ENCODE measurements at places on chromosomes 1 and 21.

DNA sequence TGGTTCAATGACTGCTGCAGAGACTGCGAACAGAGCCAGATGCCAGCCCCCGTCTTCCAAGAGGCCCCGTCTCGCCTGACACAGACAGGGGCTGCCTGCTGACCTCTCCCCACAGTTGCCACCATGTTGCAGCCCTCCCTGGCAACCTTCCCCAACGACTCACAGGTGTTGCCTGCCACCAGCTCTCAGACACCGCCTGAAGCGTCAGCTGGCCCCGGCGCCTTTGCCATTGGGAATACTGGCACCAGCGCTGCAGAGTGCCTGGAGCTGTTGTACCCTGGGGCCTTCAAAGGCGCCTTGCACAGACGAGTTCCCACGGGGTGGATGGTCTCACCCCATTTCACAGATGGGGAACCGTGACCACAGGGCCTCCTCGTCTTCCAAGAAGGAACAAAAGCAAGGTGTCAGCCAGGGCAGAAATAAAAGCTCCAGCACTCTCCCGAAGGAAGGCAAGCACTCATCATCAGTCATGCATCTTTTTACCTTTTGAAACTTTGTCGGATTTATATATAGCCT, 167.0 kb downstream of the ADSS2 start:
- DNase-seq, result no peak

- no peak for DNase-seq
Observed at GRCh38 chr1:6508816-6509189, 17.3 kb upstream of the PLEKHG5 start.

GRCh38 chr1:235408503-235408960, 41.3 kb downstream of the TBCE start:
- no peak for DNase-seq

GRCh38 chr1:205371871-205372660, 15.3 kb upstream of the KLHDC8A start:
- no peak for DNase-seq

- no peak for DNase-seq
Observed at GRCh38 chr1:24903011-24903461, 27.0 kb downstream of the RUNX3 start.

DNA sequence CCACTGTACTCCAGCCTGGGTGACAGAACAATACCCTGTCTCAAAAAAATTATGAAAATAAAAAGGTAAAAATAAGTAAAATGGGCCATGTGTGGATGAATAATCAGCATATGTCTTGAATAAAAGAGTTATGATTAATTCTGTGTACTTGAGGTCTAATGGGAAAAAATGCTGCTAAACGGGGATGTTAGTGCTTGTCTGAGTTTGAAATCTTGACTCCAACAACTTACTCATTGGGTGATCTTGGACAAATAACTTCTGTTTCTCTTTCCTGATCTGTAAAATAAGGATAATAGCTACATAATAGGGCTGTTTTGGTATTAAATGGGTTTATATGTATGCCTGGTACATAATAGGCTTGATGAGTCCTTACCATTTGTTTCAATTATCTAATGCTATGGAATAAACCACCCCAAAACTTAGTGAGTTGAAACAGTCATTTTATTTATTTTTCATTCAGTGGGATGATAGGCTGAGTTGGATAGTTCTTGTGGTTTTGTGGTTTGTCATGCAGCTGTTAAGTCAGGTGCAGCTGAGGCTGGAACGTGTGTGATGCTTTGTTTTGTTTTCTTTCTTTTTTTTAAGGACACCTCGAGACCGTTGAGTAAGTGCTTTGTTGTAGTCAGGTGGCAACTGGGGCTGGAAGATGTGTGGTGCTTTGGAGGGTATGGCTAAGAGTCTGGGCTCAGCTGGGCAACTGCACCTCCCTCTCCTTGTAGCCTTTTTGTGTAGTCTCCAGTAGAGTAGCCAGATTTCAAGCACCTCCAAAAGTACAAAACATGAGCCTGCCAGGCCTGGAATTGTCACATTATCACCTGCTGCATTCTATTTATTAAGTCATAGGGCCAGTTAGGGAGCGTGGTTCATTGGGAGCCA, 4.9 kb downstream of the MDM4 start:
- peak; percentile 58 for DNase-seq

DNA sequence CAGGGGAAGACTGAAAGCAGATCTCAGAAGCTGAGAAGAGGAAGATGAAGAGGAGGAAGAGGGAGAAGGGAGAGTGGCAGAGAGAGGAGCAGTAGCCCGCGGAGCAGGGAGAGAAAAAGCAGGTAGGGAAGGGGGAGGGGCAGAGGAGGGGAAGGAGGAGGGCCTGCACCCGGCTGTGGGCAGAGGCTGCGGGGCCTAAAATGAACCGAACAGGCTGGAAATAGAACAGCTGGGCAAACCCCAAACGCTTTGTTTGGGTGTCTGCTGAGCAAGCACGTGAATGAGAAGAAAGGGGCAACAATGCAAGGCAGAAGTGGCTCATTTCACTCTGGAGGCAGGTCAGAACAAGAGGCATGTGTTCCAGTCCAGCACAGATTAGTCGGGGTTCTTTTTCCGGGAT, 33.5 kb downstream of the KCNC4 start:
- DNase-seq, result no peak

DNA sequence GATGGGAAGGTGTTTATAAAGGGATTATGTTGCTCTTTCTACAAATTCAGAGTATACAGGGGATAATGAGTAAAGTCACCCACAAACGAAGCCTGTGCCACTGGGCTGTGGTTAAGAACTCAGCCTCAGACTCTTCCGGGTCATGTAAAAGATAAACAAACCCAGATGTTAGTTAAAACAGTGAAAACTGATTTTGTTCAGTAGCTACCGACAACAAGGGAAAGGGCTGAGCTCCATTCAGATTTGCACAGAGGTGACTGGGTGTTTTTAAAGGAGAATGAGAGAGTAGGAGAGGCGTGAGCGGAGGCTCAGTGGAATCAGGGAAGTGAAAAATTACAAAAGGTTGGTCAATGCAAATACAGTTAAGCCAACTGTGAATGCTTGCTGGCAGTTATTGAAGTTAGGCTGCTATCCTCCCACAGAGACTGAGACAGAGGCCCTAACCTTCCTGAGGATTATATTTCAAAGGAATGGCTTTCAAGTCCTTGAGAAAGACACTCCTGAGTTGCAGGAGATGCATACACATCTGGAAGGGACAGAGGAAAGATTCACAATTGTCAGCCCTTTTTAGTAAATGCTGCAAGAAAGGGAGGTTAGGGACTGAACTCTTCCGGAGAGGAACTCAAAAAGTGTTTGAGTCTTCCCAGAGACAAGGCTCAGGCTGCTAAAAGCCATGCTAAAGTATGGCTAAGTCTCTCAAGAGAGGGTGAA, 29.9 kb upstream of the SAMD13 start:
- DNase-seq, result no peak

GRCh38 chr21:35559128-35559828, 501.0 kb downstream of the SETD4 start:
- DNase-seq, result no peak

DNA sequence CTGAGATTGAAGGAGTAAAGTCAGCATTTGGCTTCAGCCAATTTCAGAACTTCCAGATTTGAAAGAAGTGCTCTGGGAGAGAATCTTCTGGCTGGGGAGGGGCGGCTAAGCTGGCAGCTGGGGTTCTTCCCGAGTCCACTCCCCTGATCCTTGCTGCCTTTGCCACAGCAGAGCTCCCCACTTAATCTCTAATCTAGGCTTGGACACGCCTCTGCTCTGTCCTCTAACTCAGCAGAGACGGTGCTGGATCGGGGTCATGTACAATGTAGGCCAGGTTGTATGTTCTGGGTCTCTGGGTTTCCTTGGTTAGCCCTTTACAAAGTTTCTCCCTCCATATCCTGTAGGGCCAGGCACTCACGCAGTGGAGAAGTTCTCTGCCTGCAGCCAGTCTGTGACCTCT, 10.1 kb upstream of the GSTM3 start:
- DNase-seq, result no peak

DNA sequence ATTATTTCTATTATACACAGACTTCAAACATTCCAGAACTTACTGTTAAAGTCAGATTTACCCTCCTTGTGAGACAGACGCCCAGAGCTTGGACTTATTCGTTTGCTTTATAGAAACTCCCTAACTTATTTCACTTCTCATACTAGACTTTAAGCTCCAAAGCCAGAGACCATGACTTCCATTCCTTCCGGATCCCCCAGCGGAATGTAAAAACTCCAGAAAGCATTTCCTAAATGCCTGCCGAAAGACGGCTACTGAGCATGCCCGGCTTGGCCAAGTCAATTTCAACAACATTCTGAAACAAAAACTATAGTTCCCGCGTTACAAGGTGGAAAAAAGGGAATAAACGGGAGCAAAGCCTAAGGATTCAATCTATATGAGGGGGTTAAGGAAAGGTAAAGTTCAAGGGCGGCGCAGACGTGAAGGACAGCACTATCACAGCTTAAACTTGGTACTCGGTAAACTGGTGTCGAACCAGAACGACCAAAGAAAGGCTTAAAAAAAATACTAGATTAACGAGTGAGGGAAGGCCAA, 1.1 kb downstream of the USP48 start:
- no peak for DNase-seq

GRCh38 chr1:243543501-243543900, 287.7 kb downstream of the SDCCAG8 start:
- no peak for DNase-seq

GRCh38 chr1:157360023-157360390, 192.3 kb downstream of the FCRL5 start:
- no peak for DNase-seq

- DNase-seq, result no peak
Observed at GRCh38 chr1:7471836-7472235, 299.3 kb upstream of the VAMP3 start.

GRCh38 chr1:198849093-198849492, 210.3 kb downstream of the PTPRC start:
- DNase-seq, result no peak

GRCh38 chr1:168396508-168396907, 115.8 kb downstream of the TBX19 start:
- DNase-seq, result no peak

- DNase-seq, result no peak
Observed at GRCh38 chr1:187942986-187943385, 1114.2 kb downstream of the PLA2G4A start.

DNA sequence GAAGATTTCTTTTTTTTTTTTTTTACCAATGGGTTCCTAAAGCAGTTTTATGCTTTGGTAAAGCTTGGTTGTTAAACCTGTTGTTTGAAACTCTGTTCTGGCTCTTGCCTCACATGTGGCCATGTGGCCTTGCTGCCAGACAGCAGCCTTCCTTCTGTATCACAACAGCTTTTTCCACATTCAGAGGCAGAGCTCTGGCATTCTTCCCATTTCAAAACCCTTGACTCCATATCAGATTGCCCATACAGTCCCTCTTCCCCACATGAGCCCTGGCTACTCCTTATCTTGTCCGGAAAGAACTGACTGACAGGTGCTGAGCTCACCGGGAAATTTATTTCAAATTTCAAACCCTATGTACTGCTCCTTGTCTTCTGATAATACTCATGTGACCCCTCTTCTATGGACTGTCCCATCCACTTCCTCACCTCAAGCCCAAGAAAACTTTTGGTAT, 38.5 kb upstream of the LAX1 start:
- no peak for DNase-seq

- DNase-seq, result no peak
Observed at GRCh38 chr21:16037421-16037955, 307.7 kb downstream of the USP25 start.

GRCh38 chr1:93237021-93237420, 56.5 kb downstream of the CCDC18 start:
- no peak for DNase-seq

DNA sequence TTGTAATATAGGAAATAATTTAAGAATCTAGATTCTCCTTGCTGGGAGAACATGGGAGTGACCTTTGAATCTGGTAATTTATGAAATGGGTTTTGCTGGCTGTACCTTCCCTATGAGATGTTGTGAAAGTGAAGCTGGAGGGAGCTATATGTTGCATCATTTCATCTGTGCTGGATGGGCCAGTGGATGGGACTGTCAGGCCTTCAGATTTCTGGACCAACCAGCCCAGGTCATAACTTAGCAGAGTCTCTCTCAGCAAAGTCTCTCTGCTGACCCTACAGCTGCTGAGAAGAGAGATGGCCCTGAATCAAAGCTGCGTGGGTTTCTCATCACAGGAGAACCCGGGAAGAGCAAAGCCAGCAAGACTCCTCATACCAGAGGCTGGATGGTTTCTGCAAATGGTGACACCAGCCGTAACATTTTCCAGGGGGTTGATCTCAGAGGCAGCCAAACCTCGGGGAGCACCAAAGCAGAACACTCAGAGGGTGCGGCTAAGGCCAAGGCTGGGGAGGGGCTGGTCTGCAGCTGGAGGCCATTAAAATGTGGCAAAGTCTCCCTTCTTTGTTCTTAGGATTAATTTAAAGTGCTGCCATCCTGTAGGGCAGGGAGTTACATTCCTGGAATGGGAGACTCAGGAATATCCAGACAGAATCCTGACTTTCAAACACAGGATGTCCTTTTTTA, 18.2 kb upstream of the PTGFRN start:
- DNase-seq, result no peak

DNA sequence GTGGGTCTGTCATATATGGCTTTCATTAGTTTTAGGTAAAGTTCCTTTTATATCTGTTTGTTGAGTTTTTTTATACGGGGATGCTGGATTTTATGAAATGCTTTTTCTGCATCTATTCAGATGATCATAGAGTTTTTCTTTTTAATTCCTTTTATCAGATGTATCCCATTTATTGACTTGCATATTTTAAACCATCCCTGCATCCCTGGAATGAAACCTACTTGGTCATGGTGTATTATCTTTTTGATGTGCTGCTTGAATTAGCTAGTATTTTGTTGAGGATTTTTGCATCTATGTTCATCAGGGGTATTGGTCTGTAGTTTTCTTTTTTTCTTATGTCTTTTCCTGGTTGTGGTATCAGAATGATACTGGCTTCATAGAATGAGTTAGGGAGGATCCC, 118.0 kb downstream of the NME7 start:
- DNase-seq, result no peak

DNA sequence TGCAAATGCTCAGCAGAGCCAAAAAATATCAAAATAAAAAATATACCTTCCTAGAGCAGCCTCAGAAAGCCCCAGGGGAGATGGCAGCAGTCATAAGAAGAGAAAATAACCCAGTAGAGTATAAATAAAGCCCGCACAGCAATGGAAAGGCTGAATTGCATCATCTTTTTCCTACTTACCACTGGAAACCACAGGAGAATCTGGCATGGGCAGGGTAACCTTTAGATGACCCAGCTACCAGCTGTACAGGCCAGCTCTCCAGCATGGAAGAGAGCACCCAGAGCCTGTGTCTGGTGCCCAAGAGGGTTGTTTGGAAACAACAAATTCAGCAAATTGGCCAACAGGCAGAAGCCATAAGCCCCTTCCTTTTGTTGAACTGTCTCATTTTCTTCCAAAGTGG, 253.1 kb downstream of the OMA1 start:
- DNase-seq, result no peak

GRCh38 chr1:22529901-22530621, 33.2 kb upstream of the EPHA8 start:
- no peak for DNase-seq

GRCh38 chr1:169100208-169100607, 6.3 kb upstream of the ATP1B1 start:
- no peak for DNase-seq

GRCh38 chr1:63773815-63774616, at the start of gene ROR1:
Gene ROR1 (plus strand): TSS chr1:63774017.
- DNase-seq, result peak; percentile 3

- no peak for DNase-seq
Observed at GRCh38 chr1:168365719-168366479, 85.2 kb downstream of the TBX19 start.

All from activated CD4-positive, alpha-beta T cell treated with anti-CD3 and anti-CD28 coated beads for 4 hours (primary cell).